Hair follicular keratinocyte (primary cell): ENCODE measurements at places on chromosomes 16 and 17. TPM values are rescaled to one million over a fixed set of nuclear protein-coding genes. Genes with fewer than 3 reads are reported as not detected.

Gene RHBDL3
- total RNA-seq: not detected in 2 replicates

Gene NPIPB9
- 0.23 TPM in 1 of 2 replicates, not detected in the other for total RNA-seq

Gene SULT1A1
- total RNA-seq: 5.2 and 7.3 TPM in 2 replicates

Gene KRT15
- 23.0 and 62.9 TPM in 2 replicates for total RNA-seq

Gene VMO1
- 0.31 TPM in 1 of 2 replicates, not detected in the other for total RNA-seq

Gene SLC47A1
- total RNA-seq: 1.3 and 5.2 TPM in 2 replicates

Gene LUC7L
- 31.4 and 33.0 TPM in 2 replicates for total RNA-seq

Gene TLCD3A
- total RNA-seq: 23.6 and 34.0 TPM in 2 replicates

Gene CLEC10A
- total RNA-seq: not detected in 2 replicates

Gene RNF222
- 0.04 and 0.70 TPM in 2 replicates for total RNA-seq

Gene MBTD1
- 1.9 and 3.9 TPM in 2 replicates for total RNA-seq

Gene GFOD2
- 14.8 and 18.4 TPM in 2 replicates for total RNA-seq

Gene BEAN1
- total RNA-seq: 0.04 and 0.16 TPM in 2 replicates

Gene MT1G
- 12.8 and 14.0 TPM in 2 replicates for total RNA-seq

Gene TVP23C
- total RNA-seq: 2.7 and 5.8 TPM in 2 replicates

Gene ABCA8
- not detected in 2 replicates for total RNA-seq

Gene WNT3
- 0.19 and 1.0 TPM in 2 replicates for total RNA-seq

Gene NPIPB6
- 0.04 and 0.47 TPM in 2 replicates for total RNA-seq

Gene NUPR1
- total RNA-seq: 20.5 and 35.1 TPM in 2 replicates

Gene KCNG4
- not detected in 2 replicates for total RNA-seq

Gene GP1BA
- not detected in 2 replicates for total RNA-seq
